Gastrocnemius medialis (tissue), 4 donors: ENCODE measurements at places on chromosomes 4 and X.

GRCh38 chr4:73740353-73740778 lies at the start of gene CXCL8:
Gene CXCL8 (plus strand): TSS chr4:73740569. CDS start chr4:73740659, 90 bp downstream.
- peak; percentile 38 for DNase-seq

GRCh38 chrX:130118441-130119311 lies 8.4 kb upstream of the ELF4 start:
- no peak for DNase-seq

DNA sequence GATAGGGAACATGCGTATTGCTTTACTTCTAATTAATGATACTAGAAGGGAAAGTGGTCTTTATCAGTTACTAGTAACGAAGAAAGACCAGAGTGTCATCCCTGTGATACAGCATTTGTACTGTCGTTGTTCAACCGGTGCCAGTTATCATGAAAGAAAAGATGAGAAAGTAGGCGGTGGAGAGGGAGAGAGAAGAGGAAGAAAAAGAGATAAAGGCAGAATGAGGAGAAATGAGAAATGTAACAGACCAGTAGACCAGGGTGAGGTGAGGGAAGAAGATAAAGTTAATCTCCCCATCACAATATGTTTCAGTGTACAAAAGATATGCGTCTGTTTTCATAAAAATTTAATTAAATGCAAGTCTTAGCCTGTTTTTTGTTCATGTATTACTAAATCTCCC lies 135.2 kb upstream of the HPGD start:
- DNase-seq = no peak

- DNase-seq = no peak
Measured at GRCh38 chr4:43242606-43243005, 350.1 kb downstream of the GRXCR1 start.

GRCh38 chr4:119490335-119490734 lies 138.3 kb downstream of the PDE5A start:
- no peak for DNase-seq
